Right renal pelvis (tissue), 4 donors: ENCODE measurements at places on chromosomes 16 and 17. TPM values are rescaled to one million over a fixed set of nuclear protein-coding genes. Genes with fewer than 3 reads are reported as not detected.

CASKIN2 gene
- polyA plus RNA-seq: 33.7 TPM

KRTAP9-2 gene
- polyA plus RNA-seq: not detected

CCL17 gene
- polyA plus RNA-seq: not detected

- DNase-seq: no peak
Measured at GRCh38 chr16:23514381-23515152, 4.3 kb upstream of the GGA2 start.

- DNase-seq: no peak
Measured at GRCh38 chr17:68851890-68852289, 103.3 kb downstream of the ABCA8 start.

GRCh38 chr17:1693339-1693738, 8.7 kb upstream of the PRPF8 start:
- DNase-seq: no peak

DNA sequence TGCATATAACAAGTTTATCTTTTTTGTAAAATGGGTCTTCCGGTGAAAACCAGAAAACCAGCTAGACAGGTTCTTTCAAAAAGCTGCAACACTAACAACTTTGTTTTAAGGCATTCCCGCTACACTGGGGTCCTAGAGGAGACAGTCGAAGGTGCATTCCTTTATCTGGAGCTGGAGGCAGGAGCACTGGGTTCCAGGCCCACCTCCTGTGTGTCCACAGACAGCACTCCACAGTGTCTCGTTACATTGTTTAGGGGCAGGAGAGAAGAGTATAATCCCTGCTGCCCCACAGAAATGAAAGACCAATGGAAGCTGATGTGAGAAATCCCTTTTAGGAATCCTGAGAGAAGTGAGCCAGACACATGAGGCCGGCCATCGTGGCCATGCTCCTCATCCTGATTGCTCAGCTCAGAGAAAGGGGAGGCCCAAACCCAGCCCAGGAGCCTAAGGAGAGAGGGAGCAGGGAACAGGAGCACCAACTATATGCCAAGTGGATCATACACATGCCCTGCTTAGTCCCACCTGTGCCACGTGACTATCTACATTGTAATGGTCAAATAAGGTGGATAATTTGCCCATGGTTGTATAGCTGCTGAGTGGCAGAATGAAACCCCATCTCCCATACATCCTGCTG, 59.5 kb downstream of the CCDC182 start:
- no peak for DNase-seq
